Lung microvascular endothelial cell (primary cell): ENCODE measurements at places on chromosomes 13 and 19. TPM values are rescaled to one million over a fixed set of nuclear protein-coding genes. Genes with fewer than 3 reads are reported as not detected.

Gene DDX39A
- 52.5 and 64.1 TPM in 2 replicates for total RNA-seq

Gene PLIN3
- total RNA-seq, result 44.0 and 70.2 TPM in 2 replicates

- DNase-seq, result no peak
Observed at GRCh38 chr19:32450217-32450616, 44.6 kb downstream of the DPY19L3 start.

GRCh38 chr13:46160471-46161066 lies 21.4 kb downstream of the LCP1 start:
- DNase-seq, result peak; percentile 58

GRCh38 chr13:23469951-23470421 lies 36.5 kb upstream of the SACS start:
- DNase-seq, result no peak

DNA sequence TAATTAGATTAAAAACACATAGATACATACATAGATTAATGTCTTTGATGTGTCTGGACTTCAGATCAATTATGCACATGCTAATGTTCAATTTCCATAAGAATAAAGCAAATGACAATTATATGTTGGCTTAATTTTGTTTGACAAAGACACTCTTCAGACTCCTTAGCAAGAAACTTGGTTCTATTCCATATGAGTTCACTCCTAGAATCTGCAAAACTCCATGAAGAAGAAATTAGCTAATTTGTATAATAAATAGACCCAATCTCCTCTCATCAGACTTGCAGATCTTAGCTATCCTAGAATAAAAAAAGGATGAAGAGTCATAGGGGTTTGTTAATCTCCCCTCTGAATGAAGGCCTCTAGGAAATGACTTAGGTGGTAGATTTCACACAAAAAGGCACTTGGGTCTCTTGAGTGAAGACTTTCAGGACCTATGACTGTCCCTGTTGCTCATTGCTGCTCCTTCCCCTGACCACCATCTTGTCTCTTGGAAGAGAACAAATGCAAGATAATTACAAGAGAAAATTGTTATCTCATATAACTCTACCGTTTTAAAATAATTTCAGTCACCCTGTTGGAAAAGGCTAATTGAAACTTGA lies 302.2 kb downstream of the EFNB2 start:
- no peak for DNase-seq

Gene SLITRK5
- total RNA-seq, result not detected in 2 replicates
